ENCODE measurements at places on chromosomes 16 and 17.

DNA sequence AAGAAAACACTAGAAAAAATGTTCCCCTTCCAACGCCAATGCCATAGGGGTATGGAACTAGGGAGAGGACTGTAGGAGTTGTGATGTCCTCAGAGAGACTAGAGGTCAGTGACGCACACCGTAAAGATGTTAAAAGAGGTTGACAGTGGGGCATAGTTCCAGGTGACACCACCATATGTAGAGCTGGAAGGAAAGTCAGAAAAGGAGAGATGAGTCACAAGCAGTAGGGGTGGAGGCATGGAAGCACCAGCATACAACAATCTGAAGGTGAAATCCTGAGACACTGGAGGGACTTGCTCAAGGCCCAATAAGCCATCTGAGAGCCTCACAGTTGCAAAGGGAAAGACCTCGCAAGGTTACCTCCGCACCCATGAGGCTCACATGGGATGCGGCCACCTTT is 76.0 kb downstream of the ZNF18 start:
- DNase-seq: no peak

DNA sequence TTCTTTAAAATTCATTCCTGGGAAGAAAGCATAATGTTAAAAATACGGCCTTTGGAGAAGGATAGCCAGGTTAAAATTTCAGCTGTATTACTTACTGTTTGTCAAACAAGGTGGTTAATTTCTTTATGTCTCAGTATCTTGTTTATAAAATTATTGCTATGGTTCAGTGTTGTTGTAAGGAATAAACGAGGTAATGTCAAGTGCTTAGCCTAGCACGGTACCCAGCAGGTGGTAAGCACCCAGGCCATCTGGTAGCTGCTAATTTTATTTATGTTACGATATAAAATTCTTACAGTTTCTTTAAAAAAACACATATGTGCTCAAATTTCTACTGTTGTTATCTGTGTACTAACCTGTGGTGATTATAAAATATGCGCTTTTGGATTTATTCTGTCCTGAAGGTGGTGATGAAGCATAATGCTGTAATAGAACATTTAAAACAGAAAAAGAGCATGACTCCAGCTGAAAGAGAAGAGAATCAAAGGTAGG is 48.9 kb downstream of the C17orf58 start:
- no peak for DNase-seq

DNA sequence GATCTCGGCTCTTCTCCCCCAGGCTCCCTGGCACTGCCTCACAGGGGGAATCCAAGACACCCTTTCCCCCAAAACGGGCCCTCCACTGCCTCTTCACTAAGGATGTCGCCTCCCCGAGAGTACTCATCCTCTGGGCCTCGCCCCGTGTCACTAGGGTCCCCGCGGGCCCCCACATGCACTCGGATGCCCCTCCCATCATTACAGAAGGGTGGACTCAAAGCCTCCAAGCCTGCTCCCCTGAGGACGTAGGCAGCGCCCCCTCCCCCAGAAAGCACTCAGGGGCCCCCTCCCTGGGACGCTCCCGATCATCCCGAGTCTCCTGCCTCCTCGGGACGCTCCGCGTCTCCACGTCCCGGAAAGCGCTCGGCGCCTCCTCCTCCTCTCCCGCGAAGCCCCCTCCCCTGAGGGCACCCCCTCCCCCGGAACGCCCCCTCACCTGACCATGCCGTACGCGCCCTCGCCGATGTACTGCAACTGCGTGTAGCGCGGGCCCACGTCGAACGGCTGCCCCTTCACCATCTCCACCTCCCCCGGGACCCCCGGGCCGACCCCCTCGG is 338 bp downstream of the MAPK3 start:
- no peak for DNase-seq

GRCh38 chr17:69198238-69198637 is 30.4 kb downstream of the ABCA10 start:
- DNase-seq: no peak

- no peak for DNase-seq
These were observed 11.7 kb downstream of the NACA2 start for GRCh38 chr17:61579347-61579746.

DNA sequence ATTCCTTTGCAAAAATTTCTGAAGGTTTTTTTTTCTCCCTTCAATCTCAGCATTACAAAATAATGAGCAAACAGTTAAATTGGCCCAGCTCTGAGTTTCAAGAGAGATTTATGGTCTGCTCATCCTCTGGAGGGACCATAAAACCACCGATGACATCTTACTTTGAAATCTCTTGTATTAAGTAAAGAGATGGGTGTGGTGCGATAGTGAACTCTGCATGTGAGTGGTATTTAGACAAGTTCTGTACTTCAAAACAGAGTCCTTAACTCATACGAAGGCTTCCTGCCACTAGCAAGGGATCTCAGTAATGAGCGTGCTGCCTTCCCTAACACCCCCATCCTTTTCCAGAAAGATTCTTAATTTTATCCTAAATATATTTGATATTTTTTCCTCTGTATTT is 2.1 kb downstream of the FAM20A start:
- DNase-seq: no peak

GRCh38 chr16:66334853-66335574 is 31.5 kb upstream of the CDH5 start:
- no peak for DNase-seq

DNA sequence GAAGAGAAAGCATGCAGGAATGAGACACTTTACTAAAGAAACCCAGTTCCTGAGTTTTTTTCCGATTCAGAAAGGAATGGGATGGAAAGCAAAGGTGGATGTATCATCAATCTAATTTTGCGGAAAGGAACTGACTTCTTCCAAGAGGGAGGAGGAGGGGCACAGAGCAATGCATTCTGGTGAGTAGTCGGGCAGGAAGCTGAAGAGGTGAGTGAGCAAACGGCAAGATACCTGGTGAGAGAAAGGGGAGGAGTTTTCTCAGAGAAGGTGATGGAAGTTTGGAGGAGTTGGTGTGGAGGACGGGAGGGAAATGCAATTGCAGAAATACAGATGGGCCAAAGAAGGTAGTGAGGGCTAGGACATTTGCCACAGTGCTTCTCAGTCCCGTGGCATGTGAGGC is 713.2 kb downstream of the KCNJ2 start:
- DNase-seq: no peak

GRCh38 chr16:11783319-11784037 is 13.6 kb downstream of the ZC3H7A start:
- DNase-seq: no peak

DNA sequence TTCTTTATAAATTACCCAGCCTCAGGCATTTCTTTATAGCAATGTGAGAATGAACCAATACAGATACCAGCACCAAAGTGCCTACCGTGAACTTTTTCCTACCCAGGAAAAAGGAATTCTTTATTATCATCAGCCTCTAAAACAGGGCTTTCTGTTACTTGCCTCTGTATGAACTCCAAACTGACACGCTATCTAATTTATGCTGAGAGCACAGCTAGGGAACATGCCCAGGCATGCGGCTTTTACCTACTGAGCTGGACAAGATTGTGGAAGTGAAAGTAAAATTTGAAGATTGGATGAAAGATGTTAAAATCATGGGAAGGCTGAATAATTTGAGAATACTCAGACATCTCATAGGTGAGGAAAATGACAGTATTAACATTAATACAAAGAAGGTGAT is 24.4 kb upstream of the ADCY9 start:
- no peak for DNase-seq

- no peak for DNase-seq
These were observed 23.0 kb downstream of the KCNJ16 start for GRCh38 chr17:70098030-70098429.

GRCh38 chr16:35744084-35744483 is 2284.7 kb downstream of the TP53TG3F start:
- DNase-seq: no peak

GRCh38 chr17:82979718-82980117 is 99.7 kb upstream of the METRNL start:
- DNase-seq: no peak

DNA sequence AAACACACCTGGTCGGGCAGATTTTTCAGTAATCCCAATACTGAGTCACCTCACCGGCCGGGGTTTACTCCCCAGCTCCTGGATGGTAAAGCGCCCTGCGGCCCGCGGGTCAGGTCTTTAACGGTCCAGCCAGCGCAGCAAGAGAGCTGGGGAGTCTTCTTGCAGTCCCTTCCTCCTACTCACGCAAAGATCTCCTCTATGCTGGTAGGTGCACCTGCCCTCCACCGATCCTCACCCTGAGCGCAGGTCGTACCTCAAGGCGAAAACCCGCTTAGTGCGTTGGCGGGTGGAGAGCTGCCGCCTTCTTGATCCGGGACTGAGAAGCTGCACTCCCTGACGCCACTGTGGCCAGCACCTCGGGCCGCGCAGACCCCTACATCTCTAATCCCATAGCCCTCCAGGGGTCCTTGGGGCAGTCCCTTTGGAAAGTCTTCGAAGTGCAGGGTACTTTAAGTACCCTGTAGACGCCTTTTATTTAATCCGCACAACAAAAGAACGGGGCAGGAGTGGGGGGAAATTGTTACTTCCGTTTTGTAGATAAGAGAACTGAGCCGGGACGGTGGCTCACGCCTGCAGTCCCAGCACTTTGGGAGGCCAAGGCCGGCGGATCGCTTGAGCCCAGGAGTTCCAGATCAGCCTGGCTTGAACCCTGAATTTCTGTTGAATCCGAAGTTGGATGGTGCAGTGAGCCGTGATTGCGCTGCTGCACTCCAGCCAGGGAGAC is 10.4 kb upstream of the HOXB13 start:
- DNase-seq: no peak

DNA sequence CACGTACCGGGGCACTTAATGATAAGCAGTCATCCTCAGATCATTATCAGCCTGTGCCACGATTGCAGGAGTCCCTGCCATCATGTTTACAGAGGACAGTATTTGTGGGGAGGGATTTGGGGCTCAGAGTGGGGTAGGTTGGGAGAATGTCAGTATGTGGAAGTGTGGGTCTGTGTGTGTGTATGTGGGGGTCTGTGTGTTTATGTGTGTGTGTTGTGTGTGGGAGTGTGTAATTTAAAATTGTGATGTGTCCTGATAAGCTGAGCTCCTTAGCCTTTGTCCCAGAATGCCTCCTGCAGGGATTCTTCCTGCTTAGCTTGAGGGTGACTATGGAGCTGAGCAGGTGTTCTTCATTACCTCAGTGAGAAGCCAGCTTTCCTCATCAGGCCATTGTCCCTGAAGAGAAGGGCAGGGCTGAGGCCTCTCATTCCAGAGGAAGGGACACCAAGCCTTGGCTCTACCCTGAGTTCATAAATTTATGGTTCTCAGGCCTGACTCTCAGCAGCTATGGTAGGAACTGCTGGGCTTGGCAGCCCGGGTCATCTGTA is 13.5 kb upstream of the EFCAB13 start:
- no peak for DNase-seq
